Mammary epithelial cell (primary cell): ENCODE measurements at places on chromosomes 6 and 20.

DNA sequence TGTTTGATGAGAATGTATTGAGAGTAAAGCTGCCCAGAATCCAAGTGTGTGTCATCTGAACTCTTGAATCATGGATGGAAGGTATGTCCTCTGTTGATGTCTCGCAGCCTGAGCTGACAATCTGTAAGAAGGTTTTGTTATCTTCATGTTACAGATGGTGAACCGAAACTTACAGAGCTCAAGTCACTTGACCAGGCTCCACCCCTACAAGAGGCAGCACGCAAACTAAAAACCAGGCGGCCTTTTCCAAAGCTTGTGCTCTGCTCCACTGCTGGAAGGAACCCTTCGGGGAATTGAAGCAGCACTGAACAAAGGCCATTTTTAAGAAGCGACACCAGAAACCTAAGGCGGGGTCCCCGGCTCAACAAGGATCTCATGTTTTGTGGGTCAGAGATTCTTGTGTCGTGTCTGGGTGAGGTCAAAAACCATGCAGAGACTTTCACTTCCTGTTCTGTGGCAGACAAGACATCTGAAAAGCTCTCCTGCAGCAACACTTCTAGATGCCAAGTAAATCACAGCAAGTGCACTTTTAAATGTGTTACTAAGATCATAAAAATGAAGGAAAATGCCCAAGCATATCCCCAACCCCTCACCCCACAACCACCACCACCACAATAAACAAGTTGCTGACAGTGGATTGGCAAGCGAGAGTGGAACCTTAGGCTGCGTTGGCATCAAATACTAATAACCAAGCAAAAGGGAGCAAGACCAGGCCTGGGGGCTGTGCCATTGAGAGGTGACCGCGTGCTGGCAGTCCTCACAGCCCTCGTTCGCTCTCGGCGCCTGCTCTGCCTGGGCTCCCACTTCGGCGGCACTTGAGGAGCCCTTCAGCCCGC lies 27.3 kb downstream of the NQO2 start:
- DNase-seq, result no peak

DNA sequence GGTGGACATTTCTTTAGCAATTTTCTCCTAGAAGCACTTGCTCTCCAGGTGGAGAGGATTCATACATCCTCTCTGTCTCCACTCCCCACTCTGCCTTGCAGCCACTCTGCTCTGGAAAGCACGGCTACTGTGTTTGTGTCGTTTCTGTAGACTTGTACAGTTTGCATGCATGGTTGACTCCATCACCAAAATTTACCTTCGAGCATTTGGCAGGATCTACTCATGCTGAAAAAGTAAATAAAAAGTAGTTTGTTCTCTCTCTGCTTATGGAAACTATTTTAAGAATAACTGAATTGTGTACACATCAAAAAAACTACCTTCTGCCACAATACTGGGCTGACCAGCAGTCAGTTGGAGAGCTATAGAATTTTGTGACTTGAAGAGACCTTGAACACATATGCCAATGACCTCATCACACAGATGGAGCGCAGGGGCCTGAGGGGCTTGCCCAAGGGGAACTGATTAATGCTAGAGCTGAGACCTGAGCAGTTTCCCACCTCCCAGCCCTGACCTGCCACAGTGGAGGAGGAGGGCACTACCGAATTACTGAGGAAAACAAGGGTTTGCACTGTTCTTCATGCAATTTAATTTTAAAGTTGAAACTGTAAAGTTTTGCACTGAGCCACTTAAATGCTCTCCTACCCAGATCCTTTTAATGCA lies 33.7 kb upstream of the FOXQ1 start:
- no peak for DNase-seq

GRCh38 chr6:80077067-80077466 lies 29.4 kb upstream of the BCKDHB start:
- DNase-seq, result no peak

- DNase-seq, result no peak
Observed at GRCh38 chr6:125190667-125191066, 37.1 kb downstream of the TPD52L1 start.

DNA sequence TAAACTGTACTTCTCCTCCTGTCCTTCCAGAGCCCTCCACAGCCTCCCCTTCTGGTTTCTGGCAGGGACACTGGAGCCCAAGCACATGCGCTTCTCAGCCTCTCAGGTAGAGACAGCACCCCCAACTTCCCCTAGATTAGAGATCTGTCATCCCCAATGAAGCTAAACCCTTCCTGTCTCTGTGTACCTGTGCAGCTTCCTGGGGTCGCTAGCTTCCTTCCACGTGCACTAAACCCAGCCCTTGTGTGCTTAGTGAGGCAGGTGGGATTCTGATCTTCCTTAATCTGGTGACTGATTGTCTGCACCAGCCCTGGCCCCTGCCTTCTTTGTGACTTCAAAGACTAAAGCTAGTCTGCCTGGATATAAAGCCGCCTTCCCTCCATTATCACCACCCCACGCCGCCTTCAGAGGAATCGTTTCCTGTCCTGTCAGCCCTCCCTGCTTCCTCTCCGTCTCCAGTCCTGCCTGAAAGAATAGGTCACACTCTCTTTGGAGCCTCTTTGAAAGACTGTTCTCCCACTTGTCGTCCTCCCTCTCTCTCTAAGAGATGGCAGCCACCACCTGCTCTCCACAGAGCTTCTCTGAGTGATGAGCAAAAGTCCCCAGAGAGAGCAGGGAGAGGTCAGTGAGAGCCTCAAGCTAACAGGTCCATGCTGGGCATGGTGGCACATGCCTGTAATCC lies 27.5 kb downstream of the CAPN11 start:
- no peak for DNase-seq

- DNase-seq, result no peak
Observed at GRCh38 chr6:167651318-167652041, 175.2 kb upstream of the AFDN start.

DNA sequence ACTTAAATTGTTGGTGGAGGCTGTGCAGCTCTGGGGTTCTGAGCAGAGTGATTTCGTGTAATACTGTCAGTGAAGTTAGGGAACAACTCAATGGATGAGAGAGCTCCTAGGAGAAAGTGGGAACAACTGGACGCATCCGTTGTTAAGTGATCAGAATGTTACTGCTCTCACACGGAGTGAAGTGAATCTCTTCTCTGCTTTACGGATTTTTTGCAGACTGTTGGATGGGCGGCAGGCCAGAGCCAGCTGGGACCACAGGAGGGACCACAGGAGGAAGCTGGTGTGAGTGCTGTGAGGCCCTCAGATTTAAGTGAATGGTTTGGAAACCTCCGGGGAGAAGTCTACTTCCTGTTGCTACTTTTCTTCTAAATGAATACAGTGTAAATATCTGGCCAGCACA lies 23.7 kb upstream of the PPP1R14C start:
- DNase-seq, result no peak

- no peak for DNase-seq
Observed at GRCh38 chr6:39086294-39086693, 28.7 kb downstream of the SAYSD1 start.

DNA sequence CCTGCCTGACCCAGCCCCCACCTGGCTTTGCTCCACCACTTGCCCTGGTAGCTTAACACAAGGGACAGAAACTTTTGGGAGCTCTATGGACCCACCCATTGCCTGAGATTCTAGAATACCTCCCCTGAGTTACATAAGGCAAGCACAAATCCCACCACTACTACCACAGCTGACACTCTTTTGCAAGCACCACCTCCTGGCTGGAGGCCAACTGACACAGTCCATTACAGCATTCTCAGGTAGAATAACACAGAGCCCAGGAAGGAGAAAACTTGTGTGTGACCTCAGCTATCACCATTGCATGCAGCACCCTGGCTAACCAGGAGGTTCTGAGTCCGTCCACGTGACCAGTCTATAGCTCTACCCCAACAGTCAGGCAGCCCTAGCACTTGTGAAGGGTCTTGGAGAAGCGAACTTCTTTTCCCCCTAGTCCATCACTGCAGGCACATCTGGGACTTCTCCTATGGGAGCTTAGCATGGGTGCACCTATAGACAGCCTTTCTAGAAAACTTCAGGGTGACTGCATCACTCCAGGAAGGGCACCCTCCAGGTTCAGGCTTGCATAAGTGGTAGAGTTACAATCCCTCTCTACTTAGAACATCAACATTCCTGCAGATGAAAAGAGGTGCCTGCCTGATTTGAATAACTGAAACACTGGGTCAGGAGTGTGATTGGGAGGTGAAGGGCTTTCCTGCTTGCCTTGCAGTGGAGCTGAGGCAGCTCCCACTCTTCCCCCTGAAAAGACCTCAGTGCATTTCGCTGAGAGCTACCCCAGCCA lies 30.1 kb downstream of the CITED2 start:
- DNase-seq, result no peak

DNA sequence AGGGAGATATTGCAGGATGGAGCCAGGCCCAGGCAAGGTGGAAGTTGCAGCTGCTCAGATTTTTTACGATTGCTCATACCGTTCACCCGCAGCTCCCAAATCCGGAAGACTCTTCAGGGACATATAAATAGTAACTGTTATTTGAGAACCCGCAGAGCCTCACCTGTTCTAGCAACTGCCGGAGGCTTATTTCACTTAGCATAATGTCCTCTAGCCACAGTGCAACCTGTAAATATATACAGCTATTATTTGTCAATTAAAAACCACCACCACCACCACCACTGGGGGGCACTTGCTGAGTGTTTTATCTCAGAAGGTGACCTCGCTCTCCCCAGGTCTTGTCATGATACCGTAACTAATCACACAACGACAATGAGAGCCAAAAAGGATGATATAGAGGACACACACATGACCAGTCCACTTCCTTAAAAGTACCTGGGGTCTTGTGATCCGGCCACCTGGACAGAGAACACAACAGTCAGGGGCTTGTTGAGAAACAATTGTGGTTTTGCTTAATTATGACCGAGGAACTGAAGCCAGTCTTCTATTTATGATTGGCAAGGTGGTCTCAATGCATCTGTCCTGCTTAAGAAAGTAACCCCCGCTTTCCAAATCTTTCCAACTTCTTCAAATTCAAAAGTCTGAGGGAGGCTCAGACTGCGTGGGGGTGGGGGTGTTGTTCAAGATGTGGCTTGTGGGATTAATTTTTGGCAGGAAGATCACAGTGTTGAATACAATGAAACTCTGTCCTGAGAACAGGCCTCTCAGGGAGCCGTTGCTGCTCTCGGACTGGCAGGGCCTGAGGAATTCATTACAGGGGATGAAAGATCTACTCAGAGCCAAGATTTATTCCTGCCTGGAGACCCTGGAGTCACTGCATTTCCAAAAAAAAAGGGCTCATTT lies 107.7 kb upstream of the PRND start:
- peak; percentile 85 for DNase-seq

DNA sequence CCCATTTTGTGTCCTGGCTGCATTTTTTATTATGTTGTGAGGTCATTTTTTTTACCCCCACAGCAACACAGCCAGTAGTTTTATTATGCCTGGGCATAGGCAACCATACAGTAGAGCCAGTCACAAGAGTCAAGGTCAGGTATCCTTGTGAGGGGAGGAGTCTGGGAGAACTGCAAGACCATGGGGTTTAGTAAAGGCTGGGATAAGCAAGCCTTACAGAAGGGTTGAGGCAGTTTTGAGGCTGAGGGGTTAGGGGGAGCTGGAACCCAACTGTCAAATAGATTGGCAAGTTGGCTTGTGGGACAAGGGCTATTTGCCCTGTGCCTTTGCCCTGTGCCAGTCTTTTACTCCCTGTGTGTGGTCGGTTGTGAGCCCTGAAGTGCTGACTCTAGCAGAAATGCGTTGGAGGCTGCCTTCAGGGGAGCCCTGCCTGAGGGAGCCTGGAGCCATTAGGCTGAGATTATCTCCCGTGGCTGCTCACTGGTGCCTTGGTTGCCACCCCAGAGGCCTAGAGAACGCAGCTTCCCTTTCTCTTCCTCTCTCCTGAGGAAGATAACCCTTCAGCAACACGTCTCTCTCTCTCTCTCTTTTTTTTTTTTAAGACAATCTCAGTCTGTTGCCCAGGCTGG lies 31.1 kb downstream of the RALY start:
- no peak for DNase-seq

GRCh38 chr6:161061576-161061975 lies 70.0 kb downstream of the MAP3K4 start:
- DNase-seq, result no peak

DNA sequence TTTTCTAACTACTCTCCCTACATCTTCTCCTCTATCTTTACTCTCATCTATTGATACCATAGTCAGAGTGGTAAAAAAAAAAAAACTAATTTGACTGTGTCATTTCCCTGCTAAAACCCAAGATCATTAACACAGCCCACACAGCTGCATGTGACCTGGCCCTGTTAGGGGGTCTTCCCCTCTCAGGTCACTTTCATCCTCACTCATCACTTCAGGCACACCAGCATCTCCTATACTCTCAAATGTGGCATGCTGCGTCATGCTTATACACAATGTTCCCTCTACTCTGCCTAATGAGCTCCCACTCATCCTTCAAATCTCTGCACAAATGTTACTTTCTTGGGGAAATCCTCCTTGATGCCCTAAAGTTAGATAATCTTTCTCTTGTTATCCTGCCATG lies 86.8 kb downstream of the CDK19 start:
- no peak for DNase-seq
